T-helper 1 cell (primary cell): ENCODE measurements at places on chromosomes 16 and 17.

DNA sequence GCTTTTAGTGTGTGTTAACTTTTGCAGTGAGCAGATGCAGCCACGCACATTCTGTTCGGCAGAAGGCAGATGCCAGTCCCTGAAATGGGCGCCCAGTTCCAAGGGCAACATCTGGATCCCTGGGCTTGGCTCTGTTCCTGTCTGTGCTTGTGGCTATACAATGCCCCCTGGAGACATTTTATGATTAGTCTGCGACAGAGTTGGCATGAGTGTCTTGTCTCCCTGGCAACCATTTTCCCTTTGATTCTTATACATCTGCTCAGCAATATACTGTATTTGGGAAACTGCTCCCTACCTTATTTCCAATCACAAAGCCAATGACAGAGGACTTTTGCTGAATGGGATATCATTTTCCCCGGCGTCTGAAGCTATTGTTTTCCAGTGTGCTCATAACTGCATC is 1629.5 kb upstream of the GOT2 start:
- no peak for DNase-seq

DNA sequence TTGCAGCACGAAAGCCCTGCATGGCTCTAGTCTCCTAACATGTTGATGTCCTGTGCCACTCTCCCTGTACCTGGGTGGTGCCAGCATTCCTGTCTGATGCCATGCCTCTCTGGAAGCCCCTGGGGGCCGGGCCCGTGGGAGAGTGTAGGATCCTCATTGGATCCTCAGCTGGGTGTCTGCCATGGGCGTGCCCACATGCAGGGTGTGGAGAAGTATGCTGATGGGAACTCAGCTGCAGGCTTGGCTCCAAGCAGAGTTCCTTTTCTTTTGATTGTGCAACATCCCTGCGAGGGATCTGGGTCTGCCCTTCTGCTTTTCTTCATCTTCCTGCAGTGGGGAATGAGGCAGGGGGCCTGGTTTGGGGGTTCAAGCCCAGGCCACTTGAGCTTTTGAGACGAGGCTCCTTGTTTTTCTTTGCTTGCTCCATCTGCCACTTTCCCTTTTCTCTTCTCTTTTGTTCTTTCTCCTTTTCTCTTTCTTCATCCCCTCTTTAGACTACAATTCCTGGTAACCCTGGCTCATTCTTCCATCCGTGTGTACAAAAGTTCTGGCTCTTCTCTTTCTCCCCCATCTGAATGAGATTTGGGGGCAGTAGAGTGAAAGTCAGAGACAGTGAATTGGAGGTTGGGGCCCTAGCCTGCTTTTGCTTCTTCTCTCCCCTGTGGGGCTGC is 32.9 kb downstream of the KSR1 start:
- DNase-seq = no peak

- DNase-seq = no peak
Measured at GRCh38 chr17:80482555-80483308, 6.3 kb upstream of the NPTX1 start.

- peak; percentile 79 for DNase-seq
Measured at GRCh38 chr16:85610446-85611193, 2.5 kb upstream of the GSE1 start.

DNA sequence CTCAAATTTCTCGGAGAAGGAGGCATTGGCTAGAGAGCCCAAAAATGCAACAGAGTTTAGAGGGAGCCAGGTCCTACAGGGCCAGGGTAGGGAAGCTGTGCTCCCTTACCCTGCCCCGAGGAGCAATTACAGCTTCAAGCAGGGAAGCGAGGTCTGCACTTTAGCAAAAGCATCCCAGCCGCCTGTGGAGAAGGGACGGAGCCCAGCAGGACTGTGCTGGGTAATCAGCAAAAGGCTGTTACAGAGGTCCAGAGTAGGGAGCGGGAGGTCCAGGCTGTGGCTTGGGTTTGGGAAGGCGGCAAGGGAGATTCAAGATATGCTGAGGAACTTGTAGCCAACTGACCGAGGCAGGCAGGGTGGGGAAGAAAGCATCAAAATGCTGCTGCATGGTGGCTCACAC is 162.6 kb downstream of the TMEM132E start:
- no peak for DNase-seq

DNA sequence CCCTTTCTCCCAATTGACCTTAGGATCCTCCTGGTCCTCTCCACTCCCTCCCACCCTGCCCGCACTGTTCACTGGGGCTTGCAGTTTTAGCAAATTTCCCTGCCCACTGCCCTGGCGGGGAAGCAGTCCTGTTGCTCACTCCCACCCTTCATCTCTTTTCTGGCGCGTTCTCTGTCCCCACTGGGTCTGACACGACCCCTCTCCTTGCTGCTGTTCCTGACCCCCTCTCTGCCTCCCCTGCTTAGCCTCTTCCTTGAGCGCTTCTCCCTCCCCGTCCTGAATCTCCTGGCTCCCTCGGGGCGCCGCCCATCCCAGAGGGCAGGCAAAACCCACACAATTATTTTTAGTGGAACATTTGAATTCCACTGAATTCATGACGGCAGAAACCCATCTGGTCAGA is 1796.4 kb downstream of the TP53TG3F start:
- DNase-seq = no peak

GRCh38 chr16:58970775-58971174 is 236.7 kb upstream of the GOT2 start:
- DNase-seq = no peak

DNA sequence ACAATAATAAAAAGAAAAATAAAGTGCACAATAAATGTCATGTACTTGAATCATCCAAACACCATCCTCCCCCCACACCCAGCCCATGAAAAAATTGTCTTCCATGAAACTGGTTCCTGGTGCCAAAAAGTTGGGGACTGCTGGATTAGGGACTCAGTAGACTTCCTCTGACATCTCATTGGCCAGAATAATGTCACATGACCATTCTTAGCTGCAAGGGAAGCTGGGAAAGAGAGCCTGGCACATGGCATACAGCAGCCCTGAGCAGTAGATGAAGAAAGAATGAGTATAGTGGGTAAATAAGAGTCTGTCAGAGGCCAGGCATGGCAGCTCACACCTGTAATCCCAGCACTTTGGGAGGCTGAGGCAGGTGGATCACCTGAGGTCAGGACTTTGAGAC is 12.5 kb downstream of the ITPRIPL2 start:
- DNase-seq = no peak

DNA sequence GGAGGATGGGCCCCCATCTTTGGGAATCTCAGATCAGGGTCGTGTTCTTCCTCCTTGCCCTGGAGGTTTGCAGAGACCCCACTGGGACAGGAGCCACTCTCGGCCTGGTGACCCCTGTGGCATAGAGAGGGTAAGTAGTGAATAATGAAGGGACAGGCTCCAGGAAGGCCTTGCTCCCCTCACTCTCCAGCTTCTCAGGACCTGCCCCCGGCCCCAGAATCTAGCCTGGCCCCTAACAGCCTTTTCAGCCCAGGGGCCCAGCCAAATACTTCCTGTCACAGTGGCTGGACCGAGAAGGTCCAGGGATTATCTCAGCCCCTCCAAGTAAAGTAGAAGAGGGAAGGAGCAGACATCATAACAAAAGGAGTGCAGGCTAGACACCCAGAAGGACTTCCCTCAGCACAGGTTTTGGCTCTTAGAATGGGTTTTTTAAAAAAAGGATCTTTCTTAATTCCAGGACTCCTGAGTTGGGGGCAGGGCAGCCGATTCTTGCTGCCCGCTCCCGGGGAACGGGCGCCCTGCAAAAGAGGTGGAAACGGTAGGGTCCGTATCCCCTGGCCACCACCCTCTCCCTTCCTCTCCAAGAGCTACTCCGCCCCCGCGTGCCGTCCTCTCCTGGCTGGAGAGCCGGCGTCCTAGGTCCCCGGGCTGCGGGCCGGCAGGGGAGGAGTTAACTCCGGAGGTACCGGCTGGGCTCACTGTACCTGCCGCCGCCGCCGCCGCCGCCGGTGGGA is 559 bp upstream of the NXPH3 start:
- DNase-seq = no peak

DNA sequence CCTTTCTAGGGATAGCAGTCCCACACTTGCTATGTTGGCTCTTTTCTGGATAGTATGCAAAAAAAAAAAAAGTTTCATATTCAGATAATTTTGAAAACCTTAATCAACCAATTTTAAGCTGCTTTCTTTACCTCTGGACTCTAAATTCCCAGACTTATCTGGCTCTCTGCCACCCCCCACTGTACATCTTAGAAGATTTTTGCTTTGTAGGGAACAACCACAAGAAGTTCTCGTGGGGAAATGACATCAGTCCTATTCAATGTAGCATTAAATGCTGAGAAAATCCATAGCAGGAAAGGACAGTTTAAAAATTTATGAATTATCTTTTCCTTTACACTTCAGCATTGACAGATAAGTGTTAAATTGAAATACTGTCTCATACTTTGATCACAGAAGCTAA is 562.7 kb upstream of the HSBP1 start:
- DNase-seq = no peak

- DNase-seq = no peak
Measured at GRCh38 chr17:19644493-19645210, 3.9 kb upstream of the ALDH3A2 start.
